ENCODE measurements at places on chromosomes 6 and 20.
A peak's percentile ranks its signal among the peaks of the same experiment; 100 is the strongest.

DNA sequence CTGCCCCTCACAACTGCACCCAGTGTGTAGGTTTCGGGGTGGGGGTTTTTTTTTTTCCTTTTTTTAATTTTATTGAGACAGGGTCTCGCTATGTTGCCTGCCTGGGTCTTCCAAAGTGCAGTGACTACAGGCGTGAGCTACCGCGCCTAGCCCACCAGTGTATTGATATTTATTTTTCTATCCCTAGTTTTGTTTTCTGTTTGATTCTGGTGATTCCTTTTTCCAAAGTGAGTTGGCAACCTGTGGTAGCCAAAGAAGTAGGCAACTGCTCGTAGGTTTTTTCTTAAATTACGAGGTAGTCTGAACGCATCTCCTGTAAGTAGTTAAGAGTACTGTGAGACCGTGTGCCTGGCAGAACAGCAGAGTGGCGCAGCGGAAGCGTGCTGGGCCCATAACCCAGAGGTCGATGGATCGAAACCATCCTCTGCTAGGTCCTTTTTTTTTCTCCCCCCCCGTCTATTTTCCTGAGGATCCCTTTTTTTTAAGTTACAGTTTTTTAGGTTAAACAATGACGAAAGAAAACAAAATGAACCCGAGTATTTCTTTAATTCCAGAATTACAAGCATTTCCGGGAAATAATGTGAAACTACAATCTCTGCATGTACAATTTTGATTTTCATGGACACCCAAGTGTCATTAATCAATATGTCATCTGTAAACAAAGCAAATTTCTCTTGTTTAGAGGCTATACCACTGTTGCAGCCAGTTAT is 78.7 kb upstream of the BTN3A2 start:
- peak; percentile 70 for DNase-seq

DNA sequence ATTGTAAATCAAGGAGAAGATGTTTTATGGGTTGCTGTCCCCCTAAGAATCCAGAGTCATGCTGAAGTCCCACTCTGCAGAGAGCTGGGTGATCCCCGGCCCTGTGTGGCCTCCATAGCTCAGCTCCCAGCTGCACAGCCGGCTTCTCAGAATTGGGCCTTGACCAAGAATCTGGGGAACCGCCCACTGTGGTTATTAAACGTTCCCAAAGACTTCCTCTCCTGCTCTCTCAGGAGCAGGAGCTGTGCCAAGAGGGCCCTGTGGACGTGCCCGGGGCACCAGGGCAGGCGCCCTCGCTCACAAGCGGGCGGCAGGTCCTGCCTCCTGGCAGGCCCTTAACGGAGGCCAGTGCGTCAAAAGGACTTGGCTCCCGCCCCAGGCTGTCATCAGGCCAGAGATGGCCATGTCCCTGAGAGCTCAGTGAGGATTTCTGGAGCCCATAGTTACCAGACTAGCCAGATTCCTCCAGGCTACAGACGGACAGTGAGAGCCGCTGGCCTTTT is 30.4 kb downstream of the ZC3H12D start:
- no peak for DNase-seq

DNA sequence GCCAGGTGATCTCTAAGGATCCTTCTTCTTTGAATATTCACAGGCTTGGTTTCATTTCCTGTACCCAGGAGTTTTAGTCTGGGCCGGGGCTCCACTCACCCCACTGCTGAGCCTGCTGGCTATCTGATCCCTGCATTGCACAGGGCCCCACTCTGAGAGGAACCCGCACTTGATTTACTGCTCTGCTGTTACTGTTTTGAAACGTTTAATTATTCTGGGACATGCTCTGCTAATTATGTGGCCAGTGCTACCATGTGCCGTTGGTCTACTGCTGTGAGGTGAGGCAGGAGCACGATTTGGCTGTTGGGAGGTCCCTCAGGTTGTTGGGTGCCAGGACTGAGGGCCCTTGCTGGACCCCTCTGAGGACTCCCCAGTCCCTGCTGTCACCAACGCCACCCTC is 108.7 kb upstream of the SIRPA start:
- no peak for DNase-seq

- DNase-seq: no peak
Measured at GRCh38 chr6:26305641-26305969, 59.4 kb upstream of the BTN3A2 start.

GRCh38 chr6:140825731-140826130 is 1307.0 kb upstream of the GJE1 start:
- DNase-seq: no peak

Data from stimulated activated CD8-positive, alpha-beta memory T cell treated with anti-CD3 and anti-CD28 coated beads, Interleukin-7, amount 100 ng/mL, for 1 hour (primary cell).